PC-3 (cell line): ENCODE measurements at places on chromosomes 4 and X. TPM values are rescaled to one million over a fixed set of nuclear protein-coding genes. Genes with fewer than 3 reads are reported as not detected.
A peak's percentile ranks its signal among the peaks of the same experiment; 100 is the strongest.

- no peaks in the 10 kb centered on the region for H3K27me3 ChIP-seq
- peaks cover 7% of the 10 kb centered on the region; the same call in 1 of the 2 replicates for H3K36me3 ChIP-seq
- H3K4me1 ChIP-seq, result no peaks in the 10 kb centered on the region
- DNase-seq, result no peak
- H3K4me3 ChIP-seq, result no peak overlapping the region
Measured at GRCh38 chr4:139535228-139535870, 20.7 kb downstream of the SETD7 start.

- H3K4me1 ChIP-seq, result no peaks in the 10 kb centered on the region
- no peaks in the 10 kb centered on the region for H3K36me3 ChIP-seq
- H3K4me3 ChIP-seq, result no peak overlapping the region
- no peaks in the 10 kb centered on the region for H3K27me3 ChIP-seq
- no peak overlapping the region for H3K27ac ChIP-seq
Measured at GRCh38 chr4:100929135-100929534, 411.3 kb upstream of the EMCN start.

Gene RBMX
- 278 and 288 TPM in 2 replicates for total RNA-seq

GRCh38 chr4:40228497-40229365 is 31.9 kb downstream of the RHOH start:
- H3K27me3 ChIP-seq, result no peaks in the 10 kb centered on the region
- no peak overlapping the region for H3K4me3 ChIP-seq
- H3K27ac ChIP-seq, result no peak overlapping the region
- H3K36me3 ChIP-seq, result no peaks in the 10 kb centered on the region
- no peaks in the 10 kb centered on the region for H3K4me1 ChIP-seq

- H3K4me3 ChIP-seq, result no peak overlapping the region
- peaks cover 9% of the 10 kb centered on the region for H3K4me1 ChIP-seq
- H3K27me3 ChIP-seq, result no peaks in the 10 kb centered on the region
- peak overlapping the region; percentile 38 for H3K27ac ChIP-seq
- DNase-seq, result peak; percentile 23
- H3K36me3 ChIP-seq, result no peaks in the 10 kb centered on the region
Measured at GRCh38 chr4:38803833-38804653, 548 bp downstream of the TLR1 start.

DNA sequence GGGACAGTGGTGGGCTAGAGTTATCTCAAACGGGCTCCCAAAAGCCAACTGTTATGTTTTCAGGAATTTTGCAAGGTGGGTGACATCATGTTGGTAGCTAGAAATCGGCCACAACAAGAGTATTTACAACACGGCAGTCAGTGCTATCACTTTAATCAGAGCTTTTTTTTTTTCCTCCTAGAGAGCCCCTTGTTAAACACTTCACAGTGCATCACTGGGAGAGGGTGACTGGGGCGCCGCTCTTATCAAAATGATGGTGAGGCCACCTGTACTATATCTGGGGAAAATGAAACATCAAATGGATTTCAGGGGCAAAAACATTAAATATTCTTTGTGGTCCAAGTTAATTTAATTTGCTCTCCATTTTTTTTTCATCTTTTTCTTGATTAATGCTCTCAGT is 44.9 kb downstream of the MAMLD1 start:
- H3K4me1 ChIP-seq, result no peaks in the 10 kb centered on the region
- no peaks in the 10 kb centered on the region for H3K36me3 ChIP-seq
- DNase-seq, result no peak
- no peak overlapping the region for H3K4me3 ChIP-seq

DNA sequence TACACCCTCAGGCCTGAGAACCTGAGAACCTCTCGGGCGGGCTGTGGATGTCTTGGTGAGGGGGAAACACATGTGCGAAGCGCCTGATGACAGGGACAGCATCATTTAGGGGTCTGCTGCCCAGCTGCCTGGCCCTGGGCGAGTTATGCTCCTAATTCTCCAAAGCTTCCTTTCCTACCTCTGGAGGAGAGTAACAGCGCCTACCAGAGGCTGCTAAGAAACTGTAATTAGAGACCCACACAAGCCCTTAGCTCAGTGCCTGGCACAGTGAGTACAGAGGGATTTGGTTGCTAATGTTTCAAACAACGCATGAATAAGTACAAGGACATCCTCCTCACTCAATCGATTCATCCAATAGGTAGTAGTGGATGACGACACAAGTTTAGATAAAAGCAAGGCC is 40.4 kb downstream of the BCOR start:
- peaks cover 36% of the 10 kb centered on the region for H3K36me3 ChIP-seq
- no peak overlapping the region for H3K27ac ChIP-seq
- no peak for DNase-seq
- no peak overlapping the region for H3K4me3 ChIP-seq
- H3K27me3 ChIP-seq, result no peaks in the 10 kb centered on the region

- peaks cover 10% of the 10 kb centered on the region; the same call in 1 of the 2 replicates for H3K4me1 ChIP-seq
- no peak overlapping the region for H3K27ac ChIP-seq
- no peak overlapping the region for H3K4me3 ChIP-seq
- H3K27me3 ChIP-seq, result no peaks in the 10 kb centered on the region
- no peak for DNase-seq
- H3K36me3 ChIP-seq, result no peaks in the 10 kb centered on the region
Measured at GRCh38 chr4:52408032-52408431, 251.1 kb downstream of the USP46 start.

Gene CXCL6
- total RNA-seq, result 23.4 and 25.7 TPM in 2 replicates

DNA sequence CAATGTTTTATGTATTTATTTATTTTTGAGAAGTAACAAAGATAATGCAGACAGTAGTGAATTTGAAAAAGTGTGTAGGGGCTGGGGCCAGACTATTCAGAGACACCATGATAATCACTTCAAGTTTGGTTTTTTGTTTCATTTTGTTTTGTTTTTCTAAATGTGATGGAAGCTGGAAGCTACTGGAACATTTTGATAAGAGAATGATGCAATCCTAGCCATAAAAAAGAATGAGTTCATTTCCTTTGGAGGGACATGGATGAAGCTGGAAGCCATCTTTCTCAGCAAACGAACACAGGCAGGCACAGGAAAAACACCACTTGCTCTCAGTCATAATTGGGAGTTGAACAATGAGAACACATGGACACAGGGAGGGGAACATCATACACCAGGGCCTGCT is 706.6 kb upstream of the EPHA5 start:
- H3K4me1 ChIP-seq, result no peaks in the 10 kb centered on the region
- H3K27me3 ChIP-seq, result no peaks in the 10 kb centered on the region
- DNase-seq, result no peak
- H3K27ac ChIP-seq, result no peak overlapping the region

Gene HELT
- not detected in 2 replicates for total RNA-seq
